Muscle of back (tissue), 13 donors: ENCODE measurements at places on chromosomes 2 and 18.

- no peak for DNase-seq
These were observed 190.5 kb upstream of the SESTD1 start for GRCh38 chr2:179455172-179455524.

- DNase-seq, result peak; percentile 7
These were observed 316.6 kb upstream of the NCKAP5 start for GRCh38 chr2:133884739-133885381.

GRCh38 chr2:44744961-44745892 lies 196.3 kb upstream of the SIX3 start:
- DNase-seq, result no peak

DNA sequence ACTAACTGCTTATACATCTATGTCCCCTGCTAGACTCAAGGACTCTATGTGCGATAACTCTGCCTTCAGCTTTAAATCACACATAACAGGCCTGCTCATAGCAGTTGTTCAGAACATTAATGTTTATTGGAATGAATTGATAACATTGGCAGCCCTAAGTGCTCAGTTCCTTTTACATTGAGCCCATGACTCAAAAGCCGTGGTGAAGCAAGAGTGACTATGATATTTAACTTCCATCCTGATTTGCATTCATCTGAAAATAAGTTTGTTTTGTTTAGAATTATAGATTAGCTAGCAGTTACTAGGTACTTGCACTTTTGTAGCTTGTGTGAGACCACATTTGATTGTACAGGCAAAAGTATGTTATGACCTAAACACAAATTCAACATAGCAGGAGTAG lies 14.3 kb downstream of the SERPINB10 start:
- DNase-seq, result no peak

GRCh38 chr2:62413116-62413663 lies 92.8 kb downstream of the TMEM17 start:
- DNase-seq, result no peak
